ENCODE measurements at places on chromosomes 1 and 21.
A peak's percentile ranks its signal among the peaks of the same experiment; 100 is the strongest.

DNA sequence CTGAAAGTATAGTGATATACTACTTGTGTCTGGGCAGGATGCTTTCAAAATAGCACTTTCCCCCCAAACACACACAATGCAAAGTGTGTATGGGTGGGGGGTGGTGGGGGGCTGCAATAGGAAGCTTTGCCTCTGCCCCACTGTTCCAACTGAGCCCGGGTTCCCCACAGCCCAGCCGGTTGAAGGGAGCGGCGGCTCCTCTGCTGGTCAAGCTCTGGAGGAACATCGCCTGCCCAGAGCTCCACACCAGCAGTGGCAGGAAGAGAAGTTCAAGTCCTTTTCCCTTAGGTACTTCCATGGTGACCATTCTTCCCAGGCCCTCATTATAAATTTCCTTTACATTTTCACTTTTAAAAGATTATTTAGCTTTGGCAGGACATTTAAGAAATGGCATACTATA, 74.9 kb downstream of the CAPZB start:
- DNase-seq = no peak

DNA sequence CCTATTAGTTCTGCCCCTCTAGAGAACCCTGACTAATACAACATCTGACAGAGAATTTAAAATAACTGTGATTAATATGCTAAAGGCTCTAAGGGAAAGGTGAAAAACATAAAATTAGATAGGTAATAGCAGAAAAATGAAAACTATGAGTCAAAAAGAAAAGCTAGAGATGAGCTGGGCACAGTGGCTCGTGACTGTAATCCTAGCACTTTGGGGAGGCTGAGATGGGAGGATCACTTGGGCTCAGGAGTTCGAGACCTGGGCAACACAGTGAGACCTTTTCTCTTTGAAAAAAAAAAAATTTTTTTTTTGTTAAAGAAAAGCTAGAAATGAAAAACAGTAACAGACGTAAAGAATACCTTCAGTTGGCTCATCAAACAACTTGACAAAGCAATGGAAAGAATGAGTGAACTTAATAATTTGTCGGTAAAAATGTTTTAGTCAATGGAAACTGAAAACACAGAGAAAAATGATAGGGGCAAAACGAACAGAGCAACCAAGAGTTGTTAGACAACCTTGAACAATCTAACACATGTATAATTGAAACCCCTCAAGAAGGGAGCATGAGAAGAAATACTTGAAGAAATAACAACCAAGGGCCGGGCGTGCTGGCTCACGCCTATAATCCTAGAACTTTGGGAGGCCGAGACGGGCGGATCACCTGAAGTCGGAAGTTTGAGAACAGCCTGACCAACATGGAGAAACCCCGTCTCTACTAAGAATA, 132.9 kb upstream of the GFI1 start:
- no peak for DNase-seq

DNA sequence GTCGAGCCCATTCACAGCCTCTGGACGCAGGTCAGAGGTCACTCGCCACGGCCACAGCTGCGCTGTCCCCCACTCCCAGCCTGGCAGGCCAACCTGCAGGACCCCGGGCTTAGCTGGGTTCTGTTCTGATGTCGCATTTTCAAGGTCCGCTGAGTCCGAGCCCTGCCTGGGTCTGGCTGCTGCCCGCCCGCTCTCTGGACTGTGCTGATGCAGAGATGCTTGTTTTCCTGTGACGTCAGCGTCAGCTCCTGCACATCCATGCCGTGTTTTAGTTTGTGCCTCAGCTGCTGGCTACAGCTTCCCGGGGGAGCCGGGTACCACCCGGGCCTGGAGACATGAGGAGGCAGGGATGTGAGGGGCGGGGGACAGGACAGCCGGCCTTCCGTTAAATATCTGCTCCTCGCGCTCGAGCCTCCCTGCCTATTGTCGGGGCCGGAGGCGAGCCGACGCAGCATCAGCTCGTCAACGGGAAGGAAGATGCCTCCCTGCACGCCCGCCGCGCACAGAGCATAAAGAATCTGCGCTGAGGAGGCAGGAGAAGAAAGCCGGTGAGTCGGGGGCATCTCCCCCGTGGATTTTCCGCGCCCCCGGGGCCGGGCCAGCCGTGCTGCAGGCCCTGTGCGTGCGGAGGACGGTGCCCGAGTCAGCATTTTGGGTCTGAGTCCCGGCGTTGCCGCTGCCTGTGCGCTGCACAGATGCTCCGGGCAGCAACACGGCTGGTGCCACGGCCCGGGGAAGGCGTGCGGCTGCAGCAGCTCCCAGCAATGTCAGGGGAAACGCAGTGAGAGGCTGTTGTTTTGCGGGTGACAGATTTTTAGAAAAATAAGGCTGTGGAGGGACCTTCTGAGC, 23.4 kb downstream of the PRKCZ start:
- DNase-seq = no peak

DNA sequence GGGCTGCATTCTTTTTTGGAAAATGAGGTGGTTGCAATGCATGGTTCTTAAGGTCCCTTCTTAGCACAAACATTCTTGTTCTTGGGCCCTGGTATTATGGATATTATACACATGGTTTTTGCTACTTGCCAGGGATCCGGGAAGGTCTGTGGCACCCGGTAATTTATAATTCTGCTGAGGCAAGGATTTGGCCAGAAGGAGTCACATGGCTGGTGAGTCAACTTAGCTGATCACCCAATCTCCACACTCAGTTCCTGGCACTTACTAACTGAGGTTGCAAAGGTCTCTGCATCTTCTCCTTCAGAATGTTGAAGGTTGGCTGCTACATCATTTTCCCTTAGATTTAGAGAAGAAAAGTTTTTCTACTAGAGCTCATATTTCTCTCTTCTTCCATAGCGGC, 112.5 kb downstream of the ROR1 start:
- DNase-seq = no peak

DNA sequence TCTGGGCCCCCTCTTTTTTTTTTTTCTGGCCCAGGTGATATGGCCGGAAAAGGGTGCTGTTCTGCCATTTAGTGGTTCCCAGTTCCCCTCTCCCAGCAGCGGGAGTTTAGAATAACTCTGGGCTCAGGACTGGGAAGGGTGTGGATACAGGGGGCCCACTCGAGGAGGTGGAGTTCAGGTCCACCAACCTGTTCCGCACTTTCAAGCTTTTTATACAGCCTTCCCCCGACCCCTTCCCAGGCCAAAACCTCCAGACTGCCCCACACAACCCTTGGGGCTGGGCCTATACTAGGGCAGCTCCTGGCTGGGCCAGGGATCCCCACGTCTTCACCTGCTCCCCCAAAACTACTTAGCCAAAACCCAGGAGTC, 402 bp downstream of the PLEKHG5 start:
- DNase-seq = no peak

DNA sequence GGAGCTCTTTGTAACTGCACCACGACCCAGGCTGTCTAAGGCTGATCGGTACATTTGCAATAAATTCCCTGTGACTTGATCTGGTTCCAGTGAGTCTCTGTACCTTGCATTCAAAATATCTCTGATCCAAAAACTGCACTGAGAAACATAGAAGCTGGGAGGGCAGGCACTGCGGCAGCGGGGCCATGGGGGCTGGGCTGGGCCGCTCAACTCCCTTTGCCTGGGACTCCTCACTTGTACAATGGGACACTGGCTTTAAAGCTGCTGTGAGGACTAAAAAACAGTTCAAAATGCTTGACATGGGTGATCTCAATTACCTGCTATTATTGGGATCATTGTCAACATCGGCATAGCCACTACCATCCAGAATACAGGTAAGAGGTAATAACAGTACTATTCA, 644.0 kb downstream of the AJAP1 start:
- no peak for DNase-seq

- no peak for DNase-seq
These were observed 23.3 kb upstream of the BTG2 start for GRCh38 chr1:203281851-203282661.

DNA sequence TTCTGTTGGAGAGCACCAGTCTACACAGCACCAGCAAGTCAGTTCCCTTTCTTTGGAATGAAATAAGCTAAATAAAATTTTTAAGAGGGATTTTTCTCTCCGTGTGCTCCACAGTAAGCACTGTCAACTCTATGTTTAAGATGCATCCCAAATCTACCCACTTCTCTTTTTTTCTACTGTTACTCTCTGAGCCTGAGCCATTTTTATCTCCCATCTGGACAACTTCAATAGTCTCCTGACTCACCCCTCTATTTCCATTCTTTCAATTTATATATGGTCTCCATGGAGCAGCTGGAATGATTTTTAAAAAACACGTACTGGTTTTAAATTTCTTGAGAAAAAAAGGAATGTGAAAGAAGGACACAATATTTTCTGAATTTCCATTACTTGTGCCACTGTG, 24.7 kb upstream of the CCT8 start:
- no peak for DNase-seq

DNA sequence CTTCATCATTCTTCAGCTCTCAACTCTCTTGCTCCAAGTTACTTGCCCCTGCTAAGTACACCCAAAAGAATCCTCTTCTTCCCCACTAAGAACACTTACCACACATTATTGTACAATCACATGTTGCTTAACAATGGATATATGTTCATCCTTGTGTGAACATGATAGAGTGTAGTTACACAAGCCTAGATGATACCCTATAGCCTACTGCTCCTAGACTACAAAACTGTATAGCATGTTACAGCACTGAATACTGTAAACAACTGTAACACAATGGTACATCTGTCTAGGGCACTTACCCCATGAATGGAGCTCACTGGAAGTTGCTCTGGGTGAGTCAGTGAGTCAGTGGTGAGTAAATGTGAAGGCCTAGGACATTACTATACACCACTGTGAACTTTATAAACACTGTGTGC, 77.4 kb downstream of the RERE start:
- DNase-seq = no peak

- DNase-seq = no peak
These were observed 19.7 kb downstream of the RNF220 start for GRCh38 chr1:44424747-44425146.

GRCh38 chr1:91672601-91673161, 172.0 kb downstream of the CDC7 start:
- DNase-seq = no peak

GRCh38 chr1:232643251-232643650, 13.3 kb upstream of the SIPA1L2 start:
- no peak for DNase-seq

DNA sequence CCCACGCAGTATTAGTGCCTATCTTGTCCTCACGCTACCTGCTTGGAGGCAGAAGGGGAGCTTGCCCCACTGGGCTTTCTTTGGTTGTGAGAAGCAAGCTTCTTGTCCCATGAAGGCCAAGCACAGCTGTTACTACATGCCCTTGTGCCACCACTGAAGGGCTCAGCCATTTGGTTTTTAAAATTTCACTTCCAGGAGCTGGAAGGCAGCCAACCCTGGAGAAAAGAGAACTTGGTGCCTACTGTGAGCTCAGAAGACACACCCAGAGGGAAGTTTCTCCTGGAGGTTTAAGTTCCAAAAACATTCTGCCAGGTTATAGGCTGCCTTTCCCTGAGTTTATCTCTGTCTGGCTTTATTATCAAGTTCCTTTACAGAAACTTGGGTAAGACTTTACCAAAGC, 187.4 kb downstream of the SLC35F3 start:
- DNase-seq = no peak

DNA sequence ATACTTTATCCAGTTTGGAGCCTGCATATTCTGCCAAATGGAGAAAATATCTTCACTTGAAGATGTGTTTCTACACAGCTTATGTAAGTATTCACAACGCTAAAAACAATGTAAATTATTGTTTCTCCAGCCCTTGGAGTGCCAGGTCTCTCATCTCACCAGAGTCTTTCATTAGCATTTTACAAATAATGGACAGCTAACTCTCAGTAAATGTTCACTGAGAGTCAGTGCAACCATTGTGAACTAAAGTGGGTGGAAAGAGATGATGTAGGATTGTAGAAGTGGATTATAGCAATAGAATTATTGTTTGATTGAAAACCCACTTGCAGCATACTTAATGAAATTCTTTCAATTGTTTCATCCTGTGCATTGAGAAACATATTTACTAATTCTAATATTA, 8.3 kb upstream of the FAM177B start:
- no peak for DNase-seq

DNA sequence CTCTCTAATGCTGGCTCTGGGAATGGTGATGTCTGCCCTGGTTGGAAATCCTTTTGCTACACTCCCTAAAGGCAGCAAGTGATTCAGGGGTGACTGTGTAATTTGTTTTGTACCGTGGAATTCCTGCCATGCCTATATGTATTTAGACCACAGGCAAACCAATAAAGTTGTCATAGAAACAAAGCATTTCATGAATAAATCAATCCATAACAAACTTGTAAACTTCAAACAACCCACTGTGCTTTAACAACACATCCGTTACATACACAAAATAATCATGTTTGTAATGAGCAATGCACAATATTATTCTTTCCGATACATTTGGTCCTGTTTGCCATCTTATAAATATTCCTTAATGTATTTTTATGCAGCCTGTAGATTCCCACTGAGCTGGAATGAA, 330.3 kb upstream of the SNX7 start:
- DNase-seq = peak; percentile 34

- no peak for DNase-seq
These were observed 40.7 kb downstream of the SLC66A1 start for GRCh38 chr1:19352839-19353238.

DNA sequence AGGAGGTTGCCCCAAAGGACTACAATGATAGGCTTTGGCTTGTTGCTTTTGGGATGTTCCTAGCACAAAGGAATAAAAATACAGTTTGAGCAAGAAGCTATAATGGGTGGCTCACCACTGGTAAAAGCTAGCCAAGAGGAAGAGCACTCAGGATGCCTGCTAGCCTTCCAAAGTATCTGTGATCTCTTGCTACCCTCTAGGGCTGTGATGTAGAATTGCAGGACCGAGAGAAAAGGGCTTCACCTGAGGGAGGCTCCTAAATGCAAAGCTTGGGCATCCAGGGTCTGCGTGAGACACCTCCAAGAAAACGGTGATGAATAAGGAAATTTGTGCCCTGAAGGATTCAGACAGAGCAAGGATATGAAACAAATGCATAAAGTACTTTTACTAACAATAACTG, 17.7 kb downstream of the IVL start:
- peak; percentile 23 for DNase-seq

DNA sequence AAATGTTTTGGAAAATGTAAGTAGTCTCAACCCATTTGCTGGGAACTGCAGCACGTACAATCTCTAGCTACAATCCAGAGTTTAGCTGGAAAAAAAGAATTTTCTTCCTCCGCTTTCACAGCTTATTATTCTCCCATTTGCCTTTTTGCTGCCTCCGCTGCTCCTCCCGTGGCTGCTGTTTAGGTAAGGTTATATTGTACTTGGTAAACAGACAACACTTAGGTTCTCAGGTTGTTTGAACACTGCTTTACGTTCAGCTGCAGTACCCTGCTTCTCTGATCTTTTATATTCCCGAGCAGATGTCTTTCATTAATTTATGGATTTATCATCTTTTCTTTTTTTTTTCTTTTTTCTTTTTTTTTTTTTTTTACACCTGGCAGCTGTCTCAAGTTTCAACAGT, 14.3 kb downstream of the PROX1 start:
- DNase-seq = no peak

- DNase-seq = no peak
These were observed 95.6 kb downstream of the PAPPA2 start for GRCh38 chr1:176558561-176558960.

GRCh38 chr1:2251786-2252185, 23.7 kb downstream of the SKI start:
- DNase-seq = no peak

All from SW 1271 (cell line).